Stimulated activated CD8-positive, alpha-beta memory T cell treated with anti-CD3 and anti-CD28 coated beads, Interleukin-2, amount 100 ng/mL, for 1 hour (primary cell): ENCODE measurements at places on chromosomes 7 and 10.

- DNase-seq, result no peak
Measured at GRCh38 chr10:47179291-47179647, 120.7 kb upstream of the GDF10 start.

GRCh38 chr10:76172020-76172419, 740.6 kb downstream of the LRMDA start:
- DNase-seq, result no peak

DNA sequence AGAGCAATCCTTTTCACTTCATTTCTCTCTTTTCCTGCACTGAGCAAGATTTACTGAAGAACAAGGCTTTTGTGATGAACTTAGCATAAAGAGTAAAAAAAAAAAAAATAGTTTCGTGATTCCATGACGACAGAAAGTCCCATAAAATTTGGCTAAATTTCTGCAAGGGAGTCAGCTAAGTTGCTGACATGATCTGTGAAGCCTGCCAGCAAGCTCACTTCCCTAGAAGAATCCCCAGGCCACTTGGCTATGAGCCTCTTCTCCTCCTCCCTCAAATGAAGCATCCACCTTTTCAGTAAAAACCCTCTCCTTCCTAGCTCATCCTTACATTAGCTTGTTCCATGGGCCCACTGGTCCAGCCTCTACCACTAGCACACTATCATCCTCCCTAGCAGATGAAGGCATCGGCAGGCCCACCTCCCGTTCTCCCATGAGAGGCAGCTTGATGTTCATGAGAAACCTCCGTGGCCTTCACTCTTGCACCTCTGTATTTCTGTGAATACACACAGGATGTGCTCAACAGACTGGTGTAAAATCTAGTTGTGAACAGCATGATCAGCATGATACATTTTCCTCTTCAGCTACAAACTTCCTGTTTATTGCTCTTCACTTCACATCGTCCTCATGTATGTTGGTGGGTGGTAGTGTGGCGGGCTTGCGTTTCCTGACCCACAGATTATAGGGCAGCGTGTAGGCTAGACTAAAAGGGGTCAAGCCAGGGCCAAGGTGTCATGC, 30.9 kb downstream of the GIMAP8 start:
- DNase-seq, result no peak

DNA sequence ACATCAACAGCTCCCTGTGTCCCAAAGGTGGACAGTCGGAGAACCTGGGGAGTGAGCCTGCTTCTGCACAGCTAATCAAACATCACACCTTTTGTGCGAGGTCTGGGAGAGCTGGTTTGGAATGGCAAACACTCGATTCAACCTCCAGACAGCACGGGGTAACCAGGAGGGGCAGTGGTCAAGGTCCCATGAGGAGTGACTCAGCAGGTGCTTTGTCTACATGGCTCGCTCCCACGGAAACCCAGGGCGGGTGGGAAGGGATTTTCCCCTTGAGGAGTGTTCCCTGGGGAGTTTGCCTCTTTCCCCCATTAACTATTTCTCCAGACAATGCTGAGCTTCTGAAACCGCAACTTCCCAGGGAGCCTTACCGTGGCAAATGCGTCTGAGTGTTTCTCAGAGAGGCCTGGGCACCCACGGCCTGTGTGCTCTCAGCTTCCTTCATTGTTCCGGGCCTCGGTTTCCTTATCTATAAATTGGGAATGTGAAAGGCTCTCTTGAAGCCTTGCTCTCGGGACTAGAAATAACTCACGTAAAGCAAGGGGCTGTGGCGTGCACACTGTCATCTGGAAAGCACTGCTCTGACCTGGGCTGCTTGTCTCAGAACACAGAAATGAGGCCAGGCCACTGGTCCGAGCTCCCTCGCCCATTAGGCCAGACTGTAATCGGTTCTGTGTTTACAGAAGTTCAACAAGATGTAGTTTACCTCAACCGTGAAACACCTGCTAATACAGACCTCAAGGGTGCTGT, 14.0 kb upstream of the GTPBP4 start:
- DNase-seq, result no peak

GRCh38 chr7:51318886-51319579, 2.4 kb upstream of the COBL start:
- DNase-seq, result no peak

GRCh38 chr10:91022390-91022789, 101.5 kb upstream of the ANKRD1 start:
- no peak for DNase-seq

- DNase-seq, result no peak
Measured at GRCh38 chr7:87060288-87060537, 759 bp upstream of the ELAPOR2 start.

GRCh38 chr10:128071417-128071782, 54.8 kb downstream of the MKI67 start:
- DNase-seq, result no peak

DNA sequence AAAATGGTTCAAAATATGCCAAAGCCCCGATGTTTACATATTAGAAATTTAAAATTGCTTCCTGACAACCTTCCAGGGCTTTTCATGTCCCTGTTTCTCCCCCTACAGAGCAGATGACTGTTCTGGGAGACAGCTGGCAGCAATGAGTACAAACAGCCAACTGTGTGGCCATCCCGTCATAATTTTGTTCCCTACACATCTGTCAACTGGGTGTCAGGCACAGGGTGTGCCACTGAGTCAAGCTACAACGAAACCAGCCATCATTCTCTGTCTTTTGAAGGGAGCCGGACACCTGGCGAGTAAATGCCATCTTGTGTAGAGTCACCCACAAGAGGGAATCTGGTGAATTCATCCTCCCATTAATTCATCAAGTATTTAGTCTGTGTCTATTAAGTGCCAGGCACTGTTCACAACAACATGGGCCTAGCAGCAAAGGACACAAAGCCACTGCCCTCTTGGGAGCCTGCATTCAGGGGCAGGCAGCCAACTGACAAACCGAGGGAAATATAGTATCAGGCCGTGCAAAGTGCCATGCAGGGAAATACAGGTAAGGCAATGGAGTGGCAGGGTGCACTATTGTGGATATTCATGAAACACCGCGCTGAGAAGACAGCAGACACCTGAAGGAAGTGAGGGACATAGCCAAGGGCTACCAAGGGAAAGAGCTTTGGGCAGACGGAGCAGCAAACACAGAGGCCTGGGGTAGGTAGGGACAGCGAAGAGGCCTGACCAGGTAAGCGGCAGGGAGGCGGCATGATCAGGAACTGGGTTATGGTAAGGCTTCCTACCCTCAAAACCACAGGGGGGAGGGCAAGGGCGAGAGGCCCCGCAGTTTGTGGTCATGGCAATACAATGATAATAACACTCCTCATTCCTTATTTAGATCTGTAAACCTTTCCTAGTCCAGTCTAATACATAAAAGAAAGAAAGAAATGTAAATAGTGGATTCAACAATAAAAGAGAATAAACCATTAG, 213.6 kb downstream of the FAM107B start:
- DNase-seq, result no peak

DNA sequence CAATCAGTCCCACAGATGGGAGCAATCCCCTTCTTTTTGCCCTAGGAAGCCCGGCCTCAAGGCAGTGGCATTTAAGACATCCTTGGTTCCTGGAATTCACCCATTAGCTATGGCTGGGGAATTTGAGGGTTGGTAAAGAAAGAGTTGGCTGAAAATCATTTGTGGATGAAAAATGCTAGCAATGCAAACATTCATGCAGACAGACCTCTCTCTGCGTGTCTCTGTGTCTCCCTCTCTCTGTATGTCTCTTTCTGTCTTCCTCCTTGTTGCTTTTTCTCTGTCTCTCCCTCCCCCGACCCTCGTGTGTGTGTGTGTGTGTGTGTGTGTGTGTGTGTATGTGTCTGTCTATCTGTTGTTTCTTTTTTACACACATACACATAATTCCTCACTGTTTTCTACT, 19.4 kb downstream of the LDB3 start:
- no peak for DNase-seq

- DNase-seq, result no peak
Measured at GRCh38 chr10:27607591-27607990, 103.5 kb downstream of the RAB18 start.

DNA sequence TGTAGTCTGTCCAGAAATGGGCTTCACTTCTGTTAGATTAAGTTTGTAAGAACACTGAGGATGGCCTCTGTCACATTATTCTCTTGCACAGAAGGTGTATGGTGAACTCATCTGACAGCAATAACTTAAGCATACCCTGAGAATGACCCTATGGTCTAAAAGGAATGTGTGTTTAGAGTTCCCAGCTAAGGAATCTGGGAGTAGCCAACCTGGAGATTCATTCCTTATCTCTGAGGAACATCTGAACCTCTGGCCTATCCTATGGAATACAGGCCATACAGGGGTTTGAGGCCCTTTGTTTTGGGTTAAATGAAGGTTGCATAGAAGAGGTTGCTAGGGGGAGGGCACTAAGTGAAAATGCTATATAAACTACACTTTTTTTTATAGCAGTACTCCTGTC, 41.4 kb downstream of the LAMB4 start:
- no peak for DNase-seq

GRCh38 chr7:14457568-14458453, 444.7 kb downstream of the DGKB start:
- DNase-seq, result peak; percentile 8

DNA sequence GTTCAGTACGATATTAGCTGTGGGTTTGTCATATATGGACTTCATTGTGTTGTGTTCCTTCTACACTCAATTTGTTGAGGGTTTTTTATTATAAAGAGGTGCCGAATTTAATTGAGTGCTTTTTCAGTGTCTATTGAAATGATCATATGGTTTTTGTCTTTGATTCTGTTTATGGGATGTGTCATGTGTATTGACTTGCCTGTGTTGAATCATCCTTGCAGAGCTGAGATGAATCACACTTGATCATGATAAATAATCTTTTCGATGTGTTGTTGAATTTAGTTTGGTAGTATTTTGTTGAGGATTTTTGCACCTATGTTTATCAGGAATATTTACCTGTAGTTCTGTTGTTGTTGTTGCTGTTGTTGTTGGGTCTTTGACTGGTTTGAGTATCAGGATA, 39.8 kb downstream of the ATOH7 start:
- DNase-seq, result no peak

- DNase-seq, result no peak
Measured at GRCh38 chr10:102614888-102615287, 29.4 kb upstream of the TRIM8 start.

GRCh38 chr10:122988501-122988900, 8.3 kb downstream of the PSTK start:
- no peak for DNase-seq
